ENCODE measurements at places on chromosomes 13 and 19.

GRCh38 chr13:26957182-26957581 lies 196.6 kb upstream of the GPR12 start:
- peak; percentile 9 for DNase-seq

DNA sequence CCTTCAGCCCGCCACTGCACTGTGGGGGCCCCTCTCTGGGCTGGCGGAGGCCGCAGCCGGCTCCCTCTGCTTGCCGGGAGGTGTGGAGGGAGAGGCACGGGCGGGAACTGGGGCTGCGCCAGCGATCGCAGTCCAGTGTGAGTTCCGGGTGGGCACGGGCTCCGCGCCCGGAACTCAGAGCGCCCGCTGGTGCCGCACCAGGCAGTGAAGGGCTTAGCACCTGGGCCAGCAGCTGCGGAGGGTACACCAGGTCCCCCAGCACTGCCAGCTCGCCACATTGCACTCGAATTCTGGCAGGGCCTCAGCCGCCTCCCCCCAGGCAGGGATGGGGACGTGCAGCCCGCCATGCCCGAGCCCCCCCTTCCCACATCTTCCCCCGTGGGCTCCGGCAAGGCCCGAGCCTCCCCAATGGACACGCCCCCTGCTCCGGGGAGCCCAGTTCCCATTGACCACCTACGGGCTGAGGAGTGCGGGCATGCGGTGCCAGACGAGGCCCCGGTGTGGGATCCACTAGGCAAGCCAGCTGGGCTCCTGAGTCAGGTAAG lies 135.9 kb upstream of the RFC3 start:
- DNase-seq = no peak

GRCh38 chr19:35879770-35880317 lies 11.5 kb downstream of the APLP1 start:
- peak; percentile 94 for DNase-seq

- DNase-seq = no peak
These were observed 41.9 kb downstream of the NFIX start for GRCh38 chr19:13037161-13037560.

DNA sequence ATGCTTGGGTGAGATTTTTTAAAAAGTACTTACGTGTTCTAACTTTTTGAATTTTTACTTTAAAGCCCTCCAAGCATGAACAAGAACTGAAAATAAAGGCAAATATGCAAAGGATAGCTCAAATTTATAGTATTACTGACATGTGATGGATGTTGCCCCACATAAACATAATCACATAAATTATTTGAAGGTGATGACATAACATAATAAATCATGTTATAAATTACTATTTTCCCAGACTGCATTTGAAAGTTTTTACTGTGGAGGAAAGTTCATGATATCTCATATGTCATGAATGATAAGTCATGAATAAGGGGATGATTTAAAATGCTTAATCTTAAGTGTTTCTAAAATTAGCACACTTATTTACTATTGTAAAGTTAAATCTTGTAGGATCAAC lies 705.7 kb upstream of the SLITRK1 start:
- DNase-seq = no peak

DNA sequence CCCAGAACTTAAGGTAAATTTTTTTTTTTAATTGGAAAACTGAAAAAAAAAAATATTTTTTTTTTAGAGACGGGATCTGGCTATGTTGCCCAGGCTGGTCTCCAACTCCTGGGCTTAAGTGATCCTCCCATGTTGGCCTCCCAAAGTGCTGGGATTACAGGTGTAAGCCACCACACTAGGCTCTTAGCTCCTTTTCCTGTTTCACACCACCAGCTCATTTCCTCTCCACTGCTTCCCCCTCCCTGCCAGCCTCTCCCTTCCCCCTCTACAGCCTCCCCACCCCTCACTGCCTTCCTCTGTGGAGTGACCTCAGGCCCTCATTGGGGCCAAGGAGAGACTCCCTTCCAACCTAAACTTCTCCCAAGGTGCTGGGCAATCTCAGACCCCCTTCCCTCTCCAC lies 4.2 kb upstream of the GIPR start:
- no peak for DNase-seq

GRCh38 chr13:73945871-73946270 lies 188.3 kb downstream of the KLF12 start:
- no peak for DNase-seq

DNA sequence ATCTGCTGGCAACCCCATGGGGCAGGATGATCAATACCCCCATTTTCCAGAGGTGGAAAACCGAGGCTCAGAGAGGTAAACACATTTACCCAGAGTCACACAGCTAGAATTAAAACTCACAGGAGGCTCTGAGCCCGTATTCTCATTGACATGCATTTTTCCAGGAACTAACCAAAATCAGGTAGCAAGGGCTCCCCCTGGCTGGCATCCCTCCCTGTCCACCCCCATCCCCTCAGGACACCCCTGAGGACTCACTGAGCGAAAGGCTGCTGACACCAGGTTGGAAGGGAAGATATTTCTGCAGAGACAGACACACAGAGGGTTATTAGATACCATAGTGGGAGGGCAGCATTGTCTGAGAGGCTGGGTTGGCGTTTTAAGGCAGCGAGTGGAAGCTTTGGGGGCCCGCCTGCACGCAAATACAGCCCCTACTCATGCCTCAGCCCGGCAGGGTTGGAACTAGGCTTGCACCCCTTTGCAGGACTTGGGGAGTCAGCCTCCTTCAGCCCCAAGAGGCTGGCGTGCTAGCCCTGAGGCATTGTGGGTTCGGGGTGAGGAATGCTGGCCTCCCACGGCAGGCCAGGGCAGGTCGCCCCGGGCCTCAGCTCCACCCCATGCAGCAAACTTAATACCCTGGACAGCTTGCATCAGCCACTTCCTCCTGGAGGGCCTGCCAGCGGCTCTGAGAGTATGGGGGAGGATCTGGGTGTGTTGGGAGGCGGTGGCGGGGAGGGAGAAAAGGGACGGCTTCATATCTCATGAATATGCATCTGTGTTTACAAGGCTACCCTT lies 3.9 kb downstream of the SLC1A5 start:
- peak; percentile 93 for DNase-seq

DNA sequence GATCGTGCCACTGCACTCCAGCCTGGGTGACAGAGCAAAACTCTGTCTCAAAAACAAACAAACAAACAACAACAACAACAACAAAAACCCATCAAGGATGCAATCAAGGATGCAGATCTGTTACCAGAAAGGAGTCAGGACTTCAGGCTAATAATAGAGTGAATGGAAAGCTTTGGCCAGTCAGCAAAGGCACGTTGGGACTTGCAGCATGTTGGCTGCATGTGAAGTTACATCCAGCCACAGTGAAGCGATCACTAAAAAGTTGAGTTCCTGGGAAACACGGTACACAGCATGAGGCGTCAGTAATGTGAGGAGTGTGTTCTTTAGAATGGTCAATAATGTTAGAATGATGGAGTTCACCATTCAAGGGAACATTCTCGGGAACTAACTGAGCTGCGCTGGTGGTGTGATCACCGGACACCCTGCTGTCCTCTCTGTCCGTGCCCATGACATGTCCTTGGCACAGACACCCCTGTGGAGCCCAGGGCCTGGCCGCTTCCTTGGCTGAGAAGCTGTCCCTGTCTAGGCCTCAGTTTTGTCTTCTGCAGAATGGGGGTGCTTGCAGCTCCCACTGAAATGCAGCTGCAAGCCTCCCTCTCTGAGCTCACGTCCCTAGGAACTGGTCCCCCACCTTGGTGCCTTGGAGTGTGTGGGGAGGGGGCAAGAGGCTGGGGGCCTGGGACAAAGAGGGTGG lies 2.3 kb upstream of the LGALS7B start:
- no peak for DNase-seq

GRCh38 chr13:112842931-112843391 lies 126.1 kb upstream of the MCF2L start:
- DNase-seq = no peak

GRCh38 chr13:80727321-80727975 lies 386.5 kb upstream of the SPRY2 start:
- no peak for DNase-seq

DNA sequence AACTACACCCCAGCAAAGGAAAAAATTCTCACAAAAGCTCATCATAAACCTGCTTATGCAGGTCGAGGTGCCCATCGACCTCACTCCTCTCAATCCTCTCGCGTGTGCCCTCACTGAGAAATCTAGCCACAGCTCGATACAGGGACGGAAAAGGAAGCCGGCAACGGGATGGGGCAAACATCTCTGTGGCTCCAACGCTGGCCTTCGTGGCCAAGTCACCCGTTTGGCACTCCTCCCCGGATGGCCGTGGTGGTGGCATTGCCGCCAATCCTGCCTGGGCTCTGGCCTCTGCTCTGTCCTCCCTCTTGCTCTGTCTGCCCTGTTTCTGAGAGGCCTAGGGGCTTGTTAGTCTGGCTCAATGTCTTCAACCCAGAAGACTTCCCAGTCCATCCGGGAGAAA lies 41.2 kb downstream of the ZNF146 start:
- DNase-seq = no peak

GRCh38 chr13:51596541-51596940 lies 12.3 kb downstream of the WDFY2 start:
- DNase-seq = no peak

GRCh38 chr19:48900477-48901406 lies 630 bp downstream of the NUCB1 start:
- DNase-seq = no peak

DNA sequence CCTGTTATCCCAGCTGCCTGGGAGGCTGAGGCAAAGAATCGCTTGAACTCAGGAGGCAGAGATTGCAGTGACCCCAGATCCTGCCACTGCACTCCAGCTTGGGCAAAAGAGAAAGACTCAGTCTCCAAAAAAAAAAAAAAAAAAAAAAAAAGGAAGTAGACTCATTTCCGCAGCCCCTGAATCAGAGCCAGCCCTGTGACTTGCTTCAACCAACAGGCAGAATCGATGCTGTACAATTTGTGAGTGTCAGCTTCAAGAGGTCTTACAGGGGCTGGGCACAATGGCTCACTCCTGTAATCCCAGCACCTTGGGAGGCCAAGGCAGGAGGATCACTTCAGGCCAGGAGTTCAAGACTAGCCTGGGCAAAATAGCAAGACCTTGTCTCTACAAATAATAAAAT lies 12.8 kb downstream of the ANKRD27 start:
- DNase-seq = peak; percentile 81

DNA sequence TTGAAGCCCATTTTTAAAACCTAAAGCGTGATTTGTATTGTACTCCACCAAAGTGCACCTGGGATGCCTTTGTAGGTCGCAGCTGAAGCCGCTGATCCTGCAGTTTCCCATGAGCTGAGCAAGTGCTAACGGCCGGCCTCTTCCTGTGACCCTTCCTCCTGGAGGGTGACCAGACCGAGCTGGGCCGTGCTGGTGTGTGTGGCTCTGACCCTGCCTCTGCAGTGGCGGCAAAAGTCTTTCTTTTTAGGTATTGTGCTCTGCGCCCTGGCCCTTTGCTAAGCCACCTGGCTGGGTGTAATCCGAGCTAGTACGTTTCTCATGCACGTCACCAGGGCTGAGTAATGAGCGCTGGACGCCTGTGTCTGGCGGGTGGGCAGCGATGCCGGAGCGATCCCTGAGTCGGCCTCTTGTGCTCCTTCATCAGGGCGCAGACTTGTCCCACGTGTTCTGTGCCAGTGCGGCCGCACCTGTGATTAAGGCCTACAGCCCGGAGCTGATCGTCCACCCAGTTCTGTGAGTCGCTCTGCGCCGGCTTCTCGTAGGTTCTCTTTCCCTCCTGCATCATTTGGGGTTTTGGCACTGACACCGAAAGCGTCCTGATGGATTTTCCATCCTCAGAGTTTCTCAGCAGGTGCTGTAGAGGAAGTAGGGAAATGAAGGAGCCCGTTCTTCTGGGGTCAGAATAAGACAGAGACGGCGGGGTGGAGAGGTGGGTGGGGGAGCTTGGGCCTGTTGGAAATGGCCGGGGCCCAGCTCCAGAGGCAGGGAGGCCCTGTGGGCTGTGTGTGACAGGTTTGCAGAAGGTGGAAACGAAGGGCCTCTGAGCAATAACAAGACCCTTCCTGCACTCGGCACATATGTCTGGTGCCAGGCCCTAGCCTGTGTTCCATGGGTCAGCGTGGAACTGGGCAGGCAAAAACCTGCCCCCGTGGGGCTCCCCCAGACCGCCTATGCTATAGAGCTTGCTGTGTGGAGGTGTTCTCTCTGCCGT lies 9.7 kb downstream of the NAXD start:
- DNase-seq = no peak

DNA sequence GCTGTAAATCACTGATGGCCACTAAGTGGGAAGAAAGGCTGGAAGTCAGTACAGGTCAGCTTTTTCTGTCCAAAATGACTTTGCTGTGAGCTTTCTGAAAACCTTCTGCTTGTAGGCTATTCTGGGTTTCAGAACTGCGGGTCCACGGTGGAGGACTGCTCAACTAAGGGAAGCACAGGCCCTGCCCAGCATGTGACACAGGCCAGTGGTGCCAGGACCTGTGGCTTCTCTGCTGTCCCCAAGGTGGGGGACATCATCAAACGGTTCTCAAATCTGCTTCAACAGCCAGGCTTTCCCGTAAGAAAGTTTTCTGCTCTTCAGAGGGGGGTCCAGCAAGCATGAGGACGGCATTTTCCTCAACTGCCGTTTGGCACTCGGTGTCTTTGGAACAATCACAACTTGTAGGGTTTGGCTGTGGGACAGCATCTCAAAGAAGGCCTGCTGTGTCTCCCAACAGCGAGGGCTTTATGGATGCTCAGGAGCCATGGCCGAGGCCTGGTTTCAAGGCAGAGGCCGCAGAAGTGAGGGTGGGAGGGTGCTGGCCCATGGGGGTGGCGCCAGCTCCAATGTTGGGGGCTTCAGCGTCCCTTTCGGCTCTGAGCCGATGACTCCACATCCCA lies 3.8 kb downstream of the SGTA start:
- DNase-seq = peak; percentile 12

DNA sequence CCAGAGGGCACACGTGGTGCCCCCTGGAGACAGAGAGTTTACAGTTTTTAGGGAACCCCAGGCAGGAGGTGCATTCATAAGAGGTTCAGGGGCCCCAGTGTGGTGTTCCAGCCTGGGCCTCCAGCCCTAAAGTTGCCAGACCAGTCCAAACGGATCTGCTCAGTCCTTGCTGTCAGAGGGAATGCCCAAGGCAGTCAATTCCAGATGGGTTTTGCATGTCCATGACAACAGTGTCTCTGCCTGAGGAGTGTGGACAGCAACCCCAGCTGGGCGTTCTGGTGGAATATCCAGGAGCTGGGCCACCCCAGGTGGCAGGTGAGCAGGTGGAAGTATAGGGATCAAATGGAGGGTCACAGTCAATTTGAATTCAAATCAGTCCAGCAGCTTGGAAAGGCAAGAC lies 25.3 kb downstream of the FBXO27 start:
- DNase-seq = no peak

DNA sequence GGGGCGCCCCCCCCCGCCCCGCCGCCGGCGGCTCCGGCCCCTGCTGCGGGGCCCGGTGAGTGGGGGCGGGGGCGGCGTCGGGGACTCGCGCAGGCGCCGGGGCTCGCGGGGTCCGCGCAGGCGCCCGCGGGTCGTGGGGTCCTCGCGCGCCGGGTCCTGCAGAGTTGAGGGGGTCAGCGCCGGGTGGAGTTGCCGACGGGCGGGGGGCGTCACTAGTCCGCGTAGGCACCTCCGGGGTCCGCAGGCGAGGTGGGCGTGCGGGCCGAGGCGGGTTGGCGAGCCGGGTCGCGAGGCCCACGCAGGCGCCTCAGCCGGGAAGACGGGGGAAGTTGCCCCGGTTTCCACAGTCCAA lies 365 bp downstream of the PPP6R1 start:
- DNase-seq = no peak

All from suppressor macrophage (primary cell).